Uterus (tissue), 4 donors: ENCODE measurements at places on chromosomes 2 and 18. TPM values are rescaled to one million over a fixed set of nuclear protein-coding genes. Genes with fewer than 3 reads are reported as not detected.

GRCh38 chr18:3293196-3293951, 31.4 kb downstream of the MYL12B start:
- no peaks in the 10 kb centered on the region for H3K4me1 ChIP-seq
- H3K4me3 ChIP-seq: no peak overlapping the region
- H3K27ac ChIP-seq: no peak overlapping the region
- H3K36me3 ChIP-seq: no peaks in the 10 kb centered on the region
- H3K27me3 ChIP-seq: no peaks in the 10 kb centered on the region

DNA sequence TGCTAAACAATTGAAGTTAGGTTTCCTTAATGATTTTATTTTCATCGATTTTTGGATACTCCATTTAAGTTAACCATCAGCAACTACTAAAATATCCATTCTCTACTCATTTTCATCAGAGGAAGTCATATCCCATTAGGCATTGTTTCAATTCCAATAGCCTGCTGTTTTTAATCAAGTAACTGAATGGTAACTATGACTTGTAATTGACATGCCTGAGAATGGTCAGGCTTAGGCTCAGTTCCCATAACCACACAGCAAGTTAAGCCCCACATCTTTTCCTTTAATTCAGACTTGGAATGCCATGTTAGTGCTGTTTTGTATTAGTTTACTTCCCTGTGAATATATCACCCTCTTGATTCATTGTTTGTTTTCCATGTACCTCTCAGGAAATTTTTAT, 398.8 kb downstream of the ARHGAP15 start:
- no peaks in the 10 kb centered on the region for H3K27me3 ChIP-seq
- H3K36me3 ChIP-seq: no peaks in the 10 kb centered on the region
- H3K4me1 ChIP-seq: peaks cover 4% of the 10 kb centered on the region

- no peaks in the 10 kb centered on the region for H3K27me3 ChIP-seq
- no peak overlapping the region for H3K4me3 ChIP-seq
- no peaks in the 10 kb centered on the region for H3K36me3 ChIP-seq
- no peak for DNase-seq
These were observed 33.0 kb upstream of the PHLPP1 start for GRCh38 chr18:62682371-62682770.

DNA sequence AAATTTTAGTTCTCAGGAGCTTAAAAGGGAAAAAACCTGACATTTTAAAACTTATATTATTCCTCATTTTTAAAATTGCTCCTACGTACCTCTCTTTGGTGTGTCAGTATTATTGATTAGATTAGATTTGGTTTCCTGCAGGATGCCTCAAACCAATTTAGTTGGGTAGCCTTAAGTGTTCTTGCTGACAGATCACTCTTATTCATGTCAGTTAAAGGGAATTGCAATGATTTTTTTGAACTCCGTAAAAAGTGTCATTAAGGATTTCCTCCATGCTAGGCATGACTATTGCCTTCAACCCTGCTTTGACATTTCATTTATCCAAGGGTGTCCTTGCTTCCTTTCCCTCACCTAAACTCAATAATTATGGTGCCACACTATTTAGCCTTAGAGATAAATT, 149.0 kb upstream of the CDH7 start:
- no peaks in the 10 kb centered on the region for H3K4me1 ChIP-seq
- H3K27ac ChIP-seq: no peak overlapping the region
- no peaks in the 10 kb centered on the region for H3K36me3 ChIP-seq
- H3K4me3 ChIP-seq: no peak overlapping the region

- no peak overlapping the region for H3K4me3 ChIP-seq
- H3K4me1 ChIP-seq: no peaks in the 10 kb centered on the region
- DNase-seq: no peak
These were observed 229.5 kb upstream of the ZC3H15 start for GRCh38 chr2:186256540-186256939.

DNA sequence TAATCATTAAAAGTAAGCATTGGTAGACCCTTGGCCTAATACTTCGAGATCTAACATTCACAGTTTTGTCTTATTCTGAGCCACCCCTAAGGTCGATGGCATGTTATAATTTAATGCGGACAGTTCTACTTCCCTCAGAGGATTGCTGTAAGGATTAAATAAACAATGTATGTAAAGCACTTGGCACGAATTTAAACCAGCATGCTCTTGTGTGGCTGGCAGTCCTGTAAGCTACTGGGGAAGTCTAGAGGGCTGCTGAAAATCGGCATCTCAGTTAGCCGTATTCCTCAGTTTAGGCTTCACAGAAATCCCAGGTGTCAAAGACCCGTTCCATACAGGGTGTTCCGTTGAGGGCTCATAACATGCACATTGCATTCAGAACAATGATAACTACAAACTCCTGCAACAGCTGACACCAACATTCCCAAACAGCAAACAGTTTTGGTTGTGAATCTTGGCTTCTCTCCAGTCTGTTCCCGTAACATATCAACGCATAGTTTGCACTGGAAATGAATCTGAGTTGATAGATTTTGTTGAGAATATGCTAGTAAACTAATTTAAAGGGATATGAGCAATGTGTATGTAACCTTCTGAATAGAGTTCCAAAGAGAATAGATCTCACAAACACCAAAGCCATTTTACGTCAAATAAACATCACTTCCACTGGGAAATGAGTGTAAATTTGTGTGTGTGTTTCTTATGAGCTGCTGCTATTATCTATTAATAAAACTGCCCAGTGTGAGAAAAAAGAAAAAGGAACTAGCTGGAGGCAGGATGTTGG, 52.2 kb upstream of the ACKR3 start:
- no peak for DNase-seq
- no peak overlapping the region for H3K4me3 ChIP-seq
- no peaks in the 10 kb centered on the region for H3K4me1 ChIP-seq
- H3K27me3 ChIP-seq: no peaks in the 10 kb centered on the region

- H3K36me3 ChIP-seq: no peaks in the 10 kb centered on the region
- no peaks in the 10 kb centered on the region for H3K27me3 ChIP-seq
- H3K27ac ChIP-seq: no peak overlapping the region
- no peaks in the 10 kb centered on the region for H3K4me1 ChIP-seq
- no peak overlapping the region for H3K4me3 ChIP-seq
- no peak for DNase-seq
These were observed 73.6 kb upstream of the STK17B start for GRCh38 chr2:196244966-196245365.

- no peaks in the 10 kb centered on the region for H3K36me3 ChIP-seq
- no peaks in the 10 kb centered on the region for H3K27me3 ChIP-seq
- no peak overlapping the region for H3K27ac ChIP-seq
- DNase-seq: no peak
- no peak overlapping the region for H3K4me3 ChIP-seq
These were observed 102.0 kb downstream of the MAP2 start for GRCh38 chr2:209525834-209526281.

- H3K4me3 ChIP-seq: no peak overlapping the region
- no peaks in the 10 kb centered on the region for H3K4me1 ChIP-seq
- no peaks in the 10 kb centered on the region for H3K36me3 ChIP-seq
- H3K27me3 ChIP-seq: no peaks in the 10 kb centered on the region
- no peak overlapping the region for H3K27ac ChIP-seq
These were observed 19.8 kb downstream of the HDAC4 start for GRCh38 chr2:239380831-239381708.

DNA sequence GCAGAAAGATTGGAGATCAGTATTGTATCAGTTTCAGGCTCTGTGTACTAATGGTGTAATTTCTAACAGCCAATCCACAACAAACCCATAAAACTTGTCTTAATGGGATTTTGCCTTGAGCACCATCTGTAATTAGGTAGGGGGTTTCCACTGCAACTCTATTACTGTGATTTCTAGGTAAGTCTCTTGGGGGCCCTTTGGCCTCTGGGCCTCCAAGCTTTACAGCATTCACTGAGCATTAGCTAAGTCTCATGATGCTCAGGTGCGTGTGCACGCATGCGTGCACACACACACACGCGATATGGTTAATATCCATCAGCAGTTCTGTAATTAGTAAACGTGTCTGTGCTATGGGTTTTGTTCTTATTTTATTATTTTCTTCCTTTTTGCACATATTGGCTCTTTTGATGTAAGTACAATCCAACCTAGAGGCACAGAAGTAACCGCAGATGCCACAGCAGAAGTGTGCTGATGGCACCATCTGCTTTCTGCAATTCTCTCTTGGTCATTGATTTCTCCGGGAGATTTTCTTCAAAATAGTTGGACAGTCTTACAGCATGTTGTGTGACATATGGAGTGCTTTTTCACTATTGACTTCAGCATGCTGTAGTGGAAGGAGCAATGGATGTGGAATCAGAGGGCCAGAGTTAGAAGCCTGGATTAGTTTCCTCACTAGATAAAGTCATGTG, 592.0 kb downstream of the LRRTM4 start:
- no peak for DNase-seq
- H3K4me3 ChIP-seq: no peak overlapping the region
- H3K27ac ChIP-seq: no peak overlapping the region
- H3K27me3 ChIP-seq: no peaks in the 10 kb centered on the region
- no peaks in the 10 kb centered on the region for H3K4me1 ChIP-seq

GRCh38 chr2:118686346-118686745, 161.1 kb downstream of the EN1 start:
- H3K27ac ChIP-seq: no peak overlapping the region
- no peaks in the 10 kb centered on the region for H3K36me3 ChIP-seq

DNA sequence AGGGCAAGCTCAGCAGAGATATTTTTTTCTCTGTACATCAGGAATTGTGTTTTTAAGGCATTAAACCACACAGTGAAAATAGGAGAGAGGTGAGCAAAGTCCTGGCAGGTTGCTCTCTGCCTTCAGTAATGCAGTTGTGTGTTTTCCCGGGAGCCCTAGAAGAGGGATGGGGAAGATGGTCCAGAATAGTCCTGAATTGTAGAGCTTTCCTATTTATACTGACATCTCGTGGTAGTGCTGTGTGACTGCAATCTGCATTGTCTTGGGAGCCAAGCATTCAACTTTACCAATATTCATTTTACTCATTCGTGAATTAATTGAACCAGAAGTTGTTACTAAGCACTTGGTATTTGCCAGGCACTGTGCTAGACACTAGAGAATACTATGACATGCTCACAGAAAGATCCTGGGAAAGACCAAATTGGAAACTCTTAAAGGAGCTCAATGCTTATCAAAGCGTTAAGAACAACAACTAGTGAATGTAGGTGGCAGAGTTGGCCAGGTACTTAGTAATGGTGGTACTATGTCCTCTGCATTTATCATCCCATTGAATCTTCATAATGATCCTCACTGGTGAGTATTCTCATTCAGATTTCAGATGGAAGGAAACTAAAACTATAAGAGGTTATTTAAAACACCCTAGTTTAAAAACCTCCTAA, 214.6 kb downstream of the TRIB2 start:
- peak overlapping the region; percentile 6 for H3K27ac ChIP-seq
- no peaks in the 10 kb centered on the region for H3K36me3 ChIP-seq
- H3K4me3 ChIP-seq: no peak overlapping the region
- no peak for DNase-seq
- no peaks in the 10 kb centered on the region for H3K4me1 ChIP-seq

DNA sequence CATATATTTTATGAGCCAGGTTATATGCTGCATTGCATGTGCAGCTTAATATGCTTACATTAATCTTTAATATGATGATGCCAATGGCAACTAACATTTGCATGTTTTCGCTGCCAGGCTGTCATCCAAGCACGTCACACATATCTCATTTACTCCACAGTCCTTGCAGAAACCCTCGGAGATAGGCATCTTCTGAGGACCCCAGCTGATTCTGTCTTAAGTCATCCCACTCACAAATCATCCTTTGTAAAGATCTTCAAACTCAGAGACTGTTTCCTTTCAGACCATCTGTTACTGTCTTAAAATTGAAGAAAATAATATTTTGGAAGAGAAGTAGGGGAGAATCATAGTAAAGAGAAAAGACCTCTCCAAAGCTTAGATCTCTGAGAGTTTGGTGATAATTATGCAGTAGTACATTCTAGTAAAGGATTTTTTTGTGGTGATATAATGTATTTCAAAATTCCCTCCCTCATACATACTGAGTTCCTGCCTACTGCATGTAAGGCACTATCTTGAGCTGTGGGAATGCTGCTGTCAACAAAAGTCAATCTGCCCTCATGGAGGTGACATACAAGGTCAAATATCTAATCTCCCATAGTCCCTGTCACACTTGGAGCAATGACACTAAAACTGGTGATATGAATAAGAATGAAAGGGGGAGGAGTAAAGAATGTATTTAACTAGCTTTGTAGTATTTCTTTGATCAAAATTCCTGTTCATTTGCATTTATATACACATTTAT, 11.0 kb downstream of the ITGA4 start:
- no peaks in the 10 kb centered on the region for H3K36me3 ChIP-seq
- H3K4me3 ChIP-seq: no peak overlapping the region
- DNase-seq: no peak
- no peak overlapping the region for H3K27ac ChIP-seq
- no peaks in the 10 kb centered on the region for H3K4me1 ChIP-seq

DNA sequence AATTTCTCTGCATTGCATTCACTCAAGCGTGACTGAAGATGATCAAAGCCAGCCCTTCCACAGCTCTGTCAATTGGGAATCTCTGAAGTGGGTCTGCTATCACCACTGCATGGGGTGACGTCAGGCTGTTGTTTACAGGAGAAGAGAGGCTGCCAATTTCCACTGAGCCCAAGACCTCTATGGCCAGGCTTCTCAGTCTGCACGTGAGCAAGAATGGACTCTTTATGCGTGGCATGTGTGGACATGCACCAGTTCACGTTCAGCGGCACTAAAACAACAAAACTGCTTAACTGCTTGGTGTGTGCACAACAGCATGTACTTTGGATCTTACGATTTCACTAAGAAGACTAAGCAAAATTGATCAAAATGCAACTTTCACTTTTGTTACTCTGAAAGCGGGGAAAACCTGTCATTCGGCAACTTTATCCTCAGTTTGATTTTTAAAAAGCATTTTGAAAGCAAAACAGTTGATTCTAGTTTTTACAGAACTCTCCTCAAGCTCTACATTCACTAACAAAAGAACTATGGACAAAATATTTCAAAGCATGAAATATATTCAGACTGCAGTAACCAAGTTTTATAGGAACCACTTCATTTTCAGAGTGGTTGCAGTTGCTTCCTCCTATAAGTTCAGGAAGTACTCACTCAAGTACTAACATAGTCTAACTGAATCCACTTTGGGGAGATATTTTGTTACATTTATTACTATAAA, 77.0 kb upstream of the SERTAD2 start:
- no peaks in the 10 kb centered on the region for H3K36me3 ChIP-seq
- DNase-seq: peak; percentile 61
- H3K27ac ChIP-seq: peak overlapping the region; percentile 59
- H3K27me3 ChIP-seq: no peaks in the 10 kb centered on the region

DNA sequence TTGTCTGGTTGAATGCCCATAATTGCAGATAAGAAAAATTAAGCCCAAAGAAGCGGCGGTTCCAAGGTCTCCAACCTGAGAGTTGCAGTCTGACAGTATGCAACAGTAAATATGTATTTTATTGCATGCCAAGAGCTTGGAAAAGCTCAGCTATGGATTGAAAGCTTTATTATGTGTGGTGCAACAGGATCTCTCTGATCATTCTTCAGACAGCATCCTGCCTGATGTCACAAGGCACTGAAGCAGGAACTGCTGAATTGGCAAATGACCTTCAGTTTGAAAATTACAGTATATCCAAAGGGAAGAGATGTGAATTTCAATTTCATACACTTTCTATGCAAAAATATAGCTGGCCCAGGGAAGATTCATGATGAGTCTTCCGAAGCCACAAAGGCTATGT, 42.5 kb downstream of the DOCK10 start:
- H3K4me1 ChIP-seq: no peaks in the 10 kb centered on the region
- no peaks in the 10 kb centered on the region for H3K36me3 ChIP-seq
- no peak overlapping the region for H3K27ac ChIP-seq

ZNF142 gene
- total RNA-seq: 11.8 TPM

TXNDC2 gene
- total RNA-seq: not detected

ITGB1BP1 gene
- total RNA-seq: 106 TPM

XRCC5 gene
- total RNA-seq: 61.2 TPM
